Right atrium auricular region (tissue), 2 donors: ENCODE measurements at places on chromosomes 12 and 14. TPM values are rescaled to one million over a fixed set of nuclear protein-coding genes. Genes with fewer than 3 reads are reported as not detected.

DNA sequence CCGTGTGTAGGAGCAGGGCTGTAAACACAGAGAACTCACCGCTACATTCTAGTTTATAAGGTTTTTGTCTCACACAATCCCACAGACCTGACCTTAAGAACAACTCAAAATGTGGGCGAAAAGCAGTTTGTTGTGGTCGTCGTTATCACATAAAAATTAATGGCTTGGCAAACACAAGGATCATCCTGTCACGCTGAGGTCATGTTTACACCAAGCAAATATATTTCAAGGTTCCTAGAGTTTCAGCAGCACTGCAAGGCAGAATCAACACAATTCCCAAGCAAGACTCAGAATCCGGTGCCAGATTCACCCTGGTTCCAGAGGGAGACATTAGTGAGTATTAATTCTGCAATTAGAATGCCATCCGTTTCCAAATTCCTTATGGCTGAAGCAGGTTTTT, 30.1 kb upstream of the MAP1LC3B2 start:
- no peak for DNase-seq
- no peak overlapping the region for H3K4me3 ChIP-seq
- peaks cover 27% of the 10 kb centered on the region for H3K4me1 ChIP-seq
- H3K36me3 ChIP-seq = no peaks in the 10 kb centered on the region

The TCTN2 gene
- 3.7 TPM for total RNA-seq

GRCh38 chr12:31590642-31591379, at the start of gene DENND5B:
Gene DENND5B (minus strand): TSS chr12:31591136. CDS start chr12:31590832, 304 bp downstream.
- H3K36me3 ChIP-seq = no peaks in the 10 kb centered on the region
- H3K4me1 ChIP-seq = peaks cover 14% of the 10 kb centered on the region

The STYK1 gene
- not detected for total RNA-seq

The INSM2 gene
- total RNA-seq = not detected
